ENCODE measurements at places on chromosomes 7 and 10.

GRCh38 chr10:25933653-25934608, at the start of gene MYO3A:
TSS of gene MYO3A (plus strand) at chr10:25934229. CDS start at chr10:25952111, 17,882 bp downstream.
- peaks cover 3% of the 10 kb centered on the region for H3K4me1 ChIP-seq
- no peaks in the 10 kb centered on the region for H3K36me3 ChIP-seq
- peaks cover 23% of the 10 kb centered on the region for H3K27me3 ChIP-seq

DNA sequence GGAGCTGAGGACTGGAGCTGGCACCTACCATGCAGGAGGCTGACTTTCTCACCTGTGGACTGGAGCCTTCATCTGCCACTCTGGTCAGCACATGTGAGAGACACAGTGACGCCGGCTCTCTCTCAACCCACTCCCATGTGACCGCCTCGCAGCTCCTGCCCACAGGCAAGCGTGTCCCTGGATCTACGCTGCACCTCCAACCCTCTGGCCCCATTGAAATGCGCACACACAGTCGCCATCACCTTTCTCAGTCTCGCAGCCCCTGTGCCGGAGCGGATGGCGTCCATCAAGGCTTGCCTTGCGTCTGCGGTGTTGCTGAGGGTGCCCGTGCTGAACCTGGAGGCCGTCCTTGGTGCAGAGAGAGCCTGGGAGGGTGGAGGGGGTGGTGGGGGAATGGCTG, 242.2 kb upstream of the GRB10 start:
- H3K27me3 ChIP-seq, result no peaks in the 10 kb centered on the region
- H3K27ac ChIP-seq, result no peak overlapping the region
- no peaks in the 10 kb centered on the region for H3K4me1 ChIP-seq

DNA sequence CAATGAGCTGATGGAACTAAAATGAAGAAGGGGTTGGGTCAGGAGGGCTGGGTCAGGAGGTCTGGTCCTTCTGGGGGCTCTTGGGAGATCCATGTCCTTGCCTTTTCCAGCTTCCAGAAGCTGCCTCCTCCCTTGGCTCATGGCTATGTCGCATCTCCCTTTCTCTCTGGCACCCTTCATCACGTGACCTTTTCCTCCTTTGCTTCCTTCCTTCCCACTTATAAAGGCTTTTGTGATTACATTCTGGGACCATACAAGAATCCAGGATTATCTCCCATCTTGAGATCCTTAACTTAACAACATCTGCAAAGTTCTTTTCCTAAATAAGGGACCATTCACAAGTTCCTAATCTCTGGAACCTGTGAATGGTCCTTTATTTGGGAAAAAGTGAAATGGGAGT, 290.2 kb downstream of the GALNT17 start:
- H3K27me3 ChIP-seq, result no peaks in the 10 kb centered on the region
- no peak for DNase-seq
- H3K4me1 ChIP-seq, result no peaks in the 10 kb centered on the region
- H3K4me3 ChIP-seq, result no peak overlapping the region

GRCh38 chr10:19952224-19953010, 136.2 kb downstream of the PLXDC2 start:
- no peak for DNase-seq
- H3K36me3 ChIP-seq, result no peaks in the 10 kb centered on the region
- H3K4me1 ChIP-seq, result no peaks in the 10 kb centered on the region
- H3K27me3 ChIP-seq, result no peaks in the 10 kb centered on the region
- no peak overlapping the region for H3K27ac ChIP-seq

DNA sequence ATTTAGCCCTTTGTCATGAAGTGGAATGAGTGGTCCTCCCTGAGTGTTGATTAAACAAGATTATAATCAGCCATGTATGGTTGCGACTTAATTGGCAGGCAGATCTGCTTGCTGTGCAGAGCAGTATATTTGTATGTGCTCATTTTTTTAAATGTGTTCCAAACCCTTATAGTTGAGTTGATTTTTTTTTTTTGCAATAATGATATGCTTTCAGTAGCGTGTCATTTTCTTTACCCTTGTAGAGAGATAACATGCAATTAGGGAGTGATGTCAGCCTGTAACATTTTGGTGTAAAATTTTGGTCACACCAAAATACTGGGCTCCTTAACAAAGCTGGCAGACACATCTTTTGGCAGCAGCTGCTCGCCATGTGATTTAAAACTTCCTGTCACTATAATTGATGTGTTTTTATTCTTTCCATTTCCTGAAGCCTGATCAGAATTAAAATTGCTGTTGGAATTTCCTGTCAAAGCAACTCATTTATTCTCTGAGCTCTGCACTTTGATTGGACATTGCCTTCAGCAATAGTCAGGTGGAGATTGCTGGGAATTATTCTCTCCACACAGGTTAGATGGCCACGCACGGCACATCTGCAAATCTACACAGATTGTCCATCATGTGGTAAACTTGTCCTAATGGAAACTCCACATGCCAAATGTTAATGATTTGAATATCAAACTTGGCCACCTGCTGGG, 125.3 kb downstream of the DYNC1I1 start:
- H3K27ac ChIP-seq, result no peak overlapping the region
- H3K27me3 ChIP-seq, result no peaks in the 10 kb centered on the region
- H3K4me3 ChIP-seq, result no peak overlapping the region
- no peaks in the 10 kb centered on the region for H3K4me1 ChIP-seq
- H3K36me3 ChIP-seq, result no peaks in the 10 kb centered on the region
- DNase-seq, result no peak

- H3K4me3 ChIP-seq, result no peak overlapping the region
- H3K27ac ChIP-seq, result no peak overlapping the region
- no peaks in the 10 kb centered on the region for H3K4me1 ChIP-seq
- no peaks in the 10 kb centered on the region for H3K36me3 ChIP-seq
- no peak for DNase-seq
Observed at GRCh38 chr7:128234476-128235026, 6.5 kb upstream of the LEP start.

DNA sequence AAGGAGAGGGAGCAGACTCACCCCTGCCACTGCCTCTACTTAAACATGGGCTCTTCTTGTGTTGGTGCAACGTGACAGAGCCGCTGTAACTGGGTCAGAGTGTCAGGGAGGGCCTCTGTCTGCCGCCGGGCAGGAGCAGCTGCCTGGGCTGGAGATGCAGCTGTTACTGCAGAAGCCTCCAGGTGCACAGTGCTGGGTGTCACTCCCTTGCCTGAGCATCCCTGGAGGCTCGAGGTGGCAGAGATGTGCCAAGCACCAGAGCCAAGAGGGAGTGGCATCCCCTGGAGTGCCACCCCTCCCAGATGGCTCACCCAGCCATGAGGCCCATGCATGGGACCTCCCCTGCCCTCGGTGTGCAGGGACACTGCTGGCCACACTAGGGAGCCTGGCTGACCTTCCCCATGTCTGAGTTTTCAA, 145.7 kb downstream of the PRPF18 start:
- H3K27me3 ChIP-seq, result no peaks in the 10 kb centered on the region
- no peaks in the 10 kb centered on the region for H3K4me1 ChIP-seq
- H3K4me3 ChIP-seq, result no peak overlapping the region
- H3K36me3 ChIP-seq, result peaks cover 7% of the 10 kb centered on the region

DNA sequence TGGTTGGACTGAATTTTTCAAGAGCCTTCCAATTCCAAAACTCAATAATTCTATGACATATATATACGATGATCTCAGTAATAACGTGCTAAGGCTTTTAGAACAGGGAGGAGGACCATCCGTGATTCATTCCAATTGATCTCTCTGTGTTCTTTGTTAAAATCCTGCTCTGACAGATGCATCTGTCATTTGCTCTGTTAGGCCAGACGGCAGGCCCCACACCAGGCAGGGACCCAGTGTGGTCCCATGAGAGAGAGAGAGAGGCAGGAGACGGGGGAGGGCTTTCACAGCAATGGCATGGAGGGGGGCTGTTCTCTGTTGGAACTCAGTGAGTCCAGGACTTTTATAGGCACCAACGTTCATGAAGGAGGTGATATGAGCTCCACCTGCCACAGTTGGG, 160.0 kb upstream of the INSYN2A start:
- no peaks in the 10 kb centered on the region for H3K4me1 ChIP-seq
- no peak for DNase-seq
- H3K36me3 ChIP-seq, result peaks cover 17% of the 10 kb centered on the region
- no peaks in the 10 kb centered on the region for H3K27me3 ChIP-seq
